Activated gamma-delta T cell (primary cell): ENCODE measurements at places on chromosomes 12 and 14.

DNA sequence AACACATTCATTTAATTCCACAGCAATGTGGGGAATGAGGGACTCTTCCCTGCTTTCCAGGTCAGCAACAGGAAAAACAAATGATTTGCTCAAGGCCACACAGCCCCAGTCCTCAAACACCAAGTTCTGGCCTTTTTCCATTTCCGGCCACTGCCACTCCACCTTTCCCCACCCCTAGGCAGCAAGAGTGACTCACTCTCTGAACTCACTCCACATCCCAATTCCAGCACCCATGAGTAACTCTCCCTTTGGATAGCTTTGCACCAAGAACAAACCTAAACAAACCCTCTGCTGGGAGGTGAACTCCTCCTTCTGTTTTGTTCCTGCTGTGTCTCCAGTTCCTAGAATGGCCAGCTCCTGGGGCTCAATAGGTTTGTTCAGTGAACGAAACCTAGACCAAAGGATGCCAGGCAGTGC lies 30.4 kb upstream of the PLEKHG6 start:
- DNase-seq, result no peak

DNA sequence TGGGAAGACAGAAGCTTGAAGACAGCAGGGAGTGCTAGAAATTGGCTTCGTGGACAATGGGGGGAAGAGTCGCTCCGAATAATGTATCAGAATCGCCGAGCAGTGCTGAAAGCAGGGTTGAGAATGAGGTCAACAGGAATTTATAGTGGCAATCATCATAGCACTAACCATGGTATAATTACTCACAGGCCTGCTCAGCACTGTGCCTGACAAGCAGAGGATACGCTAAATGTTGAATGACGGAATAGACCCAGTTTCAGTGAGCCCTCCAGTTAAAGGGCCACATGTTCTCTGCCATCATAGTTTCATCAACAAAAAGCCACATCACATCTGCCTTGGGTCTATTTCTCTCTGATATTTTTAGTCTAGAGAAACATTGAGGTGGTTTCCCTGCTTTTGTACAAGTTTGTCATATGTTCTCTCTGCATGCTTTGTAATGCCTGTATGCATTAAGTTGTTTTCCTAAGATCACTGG lies 130.3 kb upstream of the EGLN3 start:
- no peak for DNase-seq

- no peak for DNase-seq
Observed at GRCh38 chr12:50569321-50569720, 64.5 kb downstream of the DIP2B start.

- no peak for DNase-seq
Observed at GRCh38 chr12:72499244-72499643, 227.1 kb downstream of the TRHDE start.

GRCh38 chr14:93078870-93079269 lies 36.9 kb downstream of the ITPK1 start:
- DNase-seq, result no peak

DNA sequence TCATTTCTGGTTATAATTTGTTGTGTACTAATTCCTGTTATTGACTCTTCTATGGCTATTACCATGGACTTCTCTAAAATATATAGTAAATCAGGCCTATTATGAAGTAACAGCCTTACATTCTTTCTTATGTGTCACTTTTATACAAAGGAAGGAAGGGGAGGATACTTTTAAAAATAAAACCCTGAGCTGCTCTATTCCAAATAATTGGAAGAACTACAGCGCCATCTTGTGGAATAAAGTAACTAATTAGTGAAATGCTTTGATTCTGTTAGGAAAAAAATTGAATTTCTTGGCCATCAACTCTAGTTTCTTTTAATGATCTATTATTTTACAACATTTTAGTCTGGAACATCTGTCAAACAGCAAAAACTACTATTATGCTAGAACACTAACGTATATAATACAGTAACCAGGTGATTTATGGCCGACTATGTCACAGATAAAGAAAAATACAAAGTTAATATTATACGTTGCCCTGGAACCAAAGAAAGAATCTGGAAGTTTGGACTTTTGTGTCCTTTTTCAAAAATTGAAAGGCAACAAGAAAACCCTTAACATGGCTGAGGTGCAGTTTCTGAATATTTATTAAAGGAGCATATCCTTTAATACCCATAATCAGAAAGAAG lies 55.0 kb upstream of the NELL2 start:
- no peak for DNase-seq

GRCh38 chr12:55641595-55641994 lies 4.9 kb downstream of the OR10P1 start:
- DNase-seq, result no peak

- no peak for DNase-seq
Observed at GRCh38 chr12:19895246-19896020, 456.1 kb downstream of the AEBP2 start.

GRCh38 chr12:113326775-113327395 lies 8.0 kb downstream of the SLC8B1 start:
- no peak for DNase-seq

GRCh38 chr12:40672741-40673271 lies 19.4 kb upstream of the CNTN1 start:
- DNase-seq, result no peak

- no peak for DNase-seq
Observed at GRCh38 chr14:96208739-96209138, 4.1 kb downstream of the BDKRB2 start.

DNA sequence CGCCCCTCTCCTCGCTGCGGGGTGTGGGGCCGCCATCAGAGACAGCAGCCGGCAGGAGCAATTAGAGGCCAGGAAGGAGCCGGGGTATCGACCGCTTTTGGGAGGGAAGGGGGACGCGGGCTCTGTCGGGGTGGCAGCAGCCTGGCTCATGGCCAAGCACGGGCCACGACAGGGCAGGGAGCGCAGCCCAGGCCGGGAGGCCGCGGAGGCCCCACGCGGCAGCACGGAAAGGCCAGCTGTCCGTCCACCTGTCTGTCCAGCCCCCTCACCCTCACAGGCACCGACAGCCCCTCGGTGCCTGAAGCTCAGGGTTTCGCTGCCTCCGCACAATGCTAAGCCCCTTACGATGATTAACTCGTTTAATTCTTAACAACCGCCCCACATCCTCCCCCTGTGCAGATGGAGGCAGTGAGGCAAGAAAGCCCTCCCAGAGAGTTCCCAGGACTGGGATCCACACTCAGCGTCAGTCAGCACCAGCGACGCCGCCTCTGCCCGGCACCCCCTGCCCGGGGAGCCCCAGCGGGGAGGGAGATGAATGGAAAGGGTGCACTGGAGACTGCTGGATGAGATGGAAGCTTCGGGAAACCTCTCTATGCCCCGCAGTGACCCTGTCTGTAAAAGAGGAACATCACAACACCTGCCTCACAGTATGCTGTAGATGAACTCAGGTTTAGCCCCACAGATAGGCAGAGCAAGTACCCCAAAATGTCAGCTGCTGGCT lies 23.7 kb downstream of the NCOR2 start:
- no peak for DNase-seq

GRCh38 chr14:52950410-52950897 lies 396 bp downstream of the FERMT2 start:
- peak; percentile 19 for DNase-seq

DNA sequence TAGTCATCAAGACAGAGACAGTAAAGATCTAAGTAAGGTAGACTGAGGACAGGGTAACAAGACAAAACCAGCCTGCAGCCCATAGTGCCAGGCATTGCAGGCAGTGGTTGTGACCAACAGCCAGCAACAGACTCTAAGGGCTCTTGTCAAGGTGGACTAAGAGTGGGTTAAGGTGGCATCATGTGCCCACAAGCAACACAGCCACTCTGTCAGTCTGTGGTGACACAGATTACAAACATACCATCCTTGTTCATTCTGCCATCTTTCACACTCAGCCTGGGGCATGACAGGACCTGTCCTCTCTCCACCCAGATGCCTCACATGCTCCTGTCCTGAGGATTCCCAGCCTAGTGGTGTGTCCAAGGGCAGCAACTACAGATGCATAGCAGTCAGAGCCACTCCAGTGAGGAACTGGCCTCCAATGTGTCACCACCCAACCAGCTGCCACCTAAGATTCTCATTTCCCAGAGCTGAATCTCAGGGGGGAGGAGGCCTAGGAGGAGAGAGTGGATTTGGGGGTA lies 28.3 kb downstream of the VDR start:
- DNase-seq, result no peak

- no peak for DNase-seq
Observed at GRCh38 chr14:36625014-36625413, 36.6 kb upstream of the PAX9 start.

DNA sequence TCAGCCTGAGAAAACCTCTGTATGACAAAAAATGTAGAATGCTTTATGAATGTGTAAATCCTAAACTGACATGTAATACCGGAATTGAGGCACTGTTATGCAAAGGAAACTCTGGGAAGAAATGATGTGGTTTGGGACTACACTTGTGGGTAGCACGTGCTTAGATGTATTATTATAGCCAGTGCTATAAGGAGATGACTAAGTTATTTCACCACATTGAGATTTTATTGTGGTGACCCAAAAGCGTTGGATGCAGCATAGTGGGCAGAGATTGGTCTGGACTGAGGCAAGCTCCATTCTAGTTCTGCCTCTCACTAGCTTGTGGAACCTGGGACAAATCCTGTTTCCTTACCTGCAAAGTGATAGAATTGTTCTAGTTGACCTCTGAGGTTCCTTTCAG lies 172.2 kb downstream of the SNAPC1 start:
- no peak for DNase-seq

GRCh38 chr14:50560931-50561285 lies 963 bp downstream of the ATL1 start:
- peak; percentile 11 for DNase-seq
